ENCODE measurements at places on chromosomes 3 and 15.

DNA sequence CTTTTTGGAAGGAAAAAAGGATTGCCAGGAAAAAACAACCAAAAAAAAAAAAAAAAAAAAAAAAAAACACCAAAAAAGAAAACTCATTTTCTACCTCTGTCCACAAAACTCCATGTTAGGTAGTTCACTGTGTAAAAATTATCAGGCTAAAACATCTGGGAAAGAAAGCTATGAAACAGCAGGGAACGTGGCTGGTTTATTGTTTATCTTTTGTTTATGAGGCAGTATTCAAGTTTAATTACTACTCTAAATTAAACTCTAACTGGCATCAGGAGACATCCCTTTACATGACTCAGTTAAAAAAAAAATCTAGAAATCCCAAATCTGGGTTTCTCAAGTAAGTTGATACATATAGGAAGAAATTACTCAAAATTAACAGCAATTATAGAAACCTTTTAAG is 21.8 kb downstream of the MEIS2 start:
- no peak for DNase-seq

- DNase-seq: no peak
These were observed 1.3 kb downstream of the TTBK2 start for GRCh38 chr15:42919308-42919707.

- no peak for DNase-seq
These were observed 20.6 kb upstream of the KCTD6 start for GRCh38 chr3:58471025-58471887.

DNA sequence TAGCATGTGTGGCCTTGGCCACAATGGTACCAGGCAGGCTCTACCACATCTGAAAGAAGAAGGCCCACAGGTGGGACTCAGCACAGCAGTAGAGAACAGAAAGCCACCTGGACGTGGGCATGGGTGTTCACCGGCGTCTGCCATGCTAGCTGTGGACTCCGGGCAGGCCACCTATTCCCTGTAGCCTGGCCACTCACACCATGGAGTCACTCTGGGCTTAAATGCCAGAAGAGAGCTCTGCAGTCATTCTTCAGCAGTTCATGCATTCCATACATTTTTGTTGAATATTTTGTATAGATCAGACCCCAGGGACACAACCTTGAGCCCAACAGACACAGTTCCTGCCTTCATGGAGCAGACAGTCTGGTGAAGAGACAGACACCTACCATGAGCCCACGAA is 138.6 kb downstream of the SRGAP3 start:
- DNase-seq: no peak

DNA sequence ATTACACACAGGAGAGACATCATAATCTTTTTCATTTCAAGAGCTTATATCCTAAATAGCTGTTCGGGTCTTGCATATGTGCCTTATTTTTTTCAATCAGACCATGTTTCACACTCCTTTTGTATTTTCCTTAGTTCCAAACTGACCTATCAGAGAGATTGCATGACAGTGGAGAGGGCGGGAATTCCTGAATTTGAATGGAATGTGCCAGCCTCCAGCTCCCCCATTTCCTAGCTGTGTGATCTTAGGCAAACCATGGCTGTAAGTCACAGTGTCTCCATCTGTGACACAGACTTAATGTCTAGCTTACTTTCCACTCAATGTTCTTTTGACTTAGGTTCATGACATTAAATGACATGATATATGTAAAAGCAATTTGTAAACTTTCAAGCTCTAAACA is 62.0 kb upstream of the CSTA start:
- no peak for DNase-seq

GRCh38 chr3:10164546-10165393 is at the start of gene IRAK2:
Gene IRAK2 (plus strand): TSS chr3:10164919. CDS start chr3:10164955, 36 bp downstream.
- peak; percentile 41 for DNase-seq

- no peak for DNase-seq
These were observed 67.9 kb downstream of the ATP8B4 start for GRCh38 chr15:50050986-50051743.

DNA sequence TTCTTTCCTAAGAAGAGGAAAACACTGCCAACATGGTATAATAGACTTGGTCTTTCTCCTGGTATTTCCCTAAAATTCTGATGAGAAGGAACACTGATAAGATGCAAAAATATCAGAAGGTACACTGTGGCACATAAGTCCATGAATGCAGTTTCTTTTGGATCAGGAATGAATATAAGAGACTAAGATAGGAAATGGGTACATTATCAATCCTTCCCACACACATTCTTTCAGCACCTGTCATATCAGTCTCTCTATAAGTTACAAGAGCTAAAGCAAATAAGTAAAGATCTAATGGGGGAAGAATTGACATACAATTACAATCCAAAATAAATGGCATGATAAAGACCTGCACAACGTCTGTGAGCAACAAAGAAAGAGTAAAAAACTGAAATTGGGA is 1101.0 kb downstream of the ROBO2 start:
- DNase-seq: no peak

DNA sequence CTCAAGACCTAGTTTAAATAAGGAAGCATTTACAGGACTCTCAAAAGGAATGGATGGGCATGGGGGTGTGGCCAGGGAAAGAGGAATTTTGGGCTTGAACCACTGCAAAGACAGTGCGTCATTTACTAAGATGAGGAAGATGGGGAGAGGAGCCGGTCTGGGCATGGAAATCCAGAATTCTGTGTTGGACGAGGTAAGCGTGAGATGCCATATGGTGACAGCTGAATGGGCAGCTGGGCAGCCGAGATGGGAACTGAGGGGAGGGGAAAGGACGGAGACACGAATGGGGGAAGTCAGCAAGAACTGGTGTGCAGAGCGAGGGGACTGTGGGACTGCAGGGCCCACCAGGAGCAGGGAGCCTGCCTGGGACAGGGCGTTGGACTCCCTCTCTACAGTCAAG is 24.2 kb downstream of the TMEM44 start:
- no peak for DNase-seq
